GM13976 (cell line): ENCODE measurements at places on chromosomes 16 and 17.

GRCh38 chr17:53273126-53273525, 549.6 kb upstream of the KIF2B start:
- no peak for DNase-seq

DNA sequence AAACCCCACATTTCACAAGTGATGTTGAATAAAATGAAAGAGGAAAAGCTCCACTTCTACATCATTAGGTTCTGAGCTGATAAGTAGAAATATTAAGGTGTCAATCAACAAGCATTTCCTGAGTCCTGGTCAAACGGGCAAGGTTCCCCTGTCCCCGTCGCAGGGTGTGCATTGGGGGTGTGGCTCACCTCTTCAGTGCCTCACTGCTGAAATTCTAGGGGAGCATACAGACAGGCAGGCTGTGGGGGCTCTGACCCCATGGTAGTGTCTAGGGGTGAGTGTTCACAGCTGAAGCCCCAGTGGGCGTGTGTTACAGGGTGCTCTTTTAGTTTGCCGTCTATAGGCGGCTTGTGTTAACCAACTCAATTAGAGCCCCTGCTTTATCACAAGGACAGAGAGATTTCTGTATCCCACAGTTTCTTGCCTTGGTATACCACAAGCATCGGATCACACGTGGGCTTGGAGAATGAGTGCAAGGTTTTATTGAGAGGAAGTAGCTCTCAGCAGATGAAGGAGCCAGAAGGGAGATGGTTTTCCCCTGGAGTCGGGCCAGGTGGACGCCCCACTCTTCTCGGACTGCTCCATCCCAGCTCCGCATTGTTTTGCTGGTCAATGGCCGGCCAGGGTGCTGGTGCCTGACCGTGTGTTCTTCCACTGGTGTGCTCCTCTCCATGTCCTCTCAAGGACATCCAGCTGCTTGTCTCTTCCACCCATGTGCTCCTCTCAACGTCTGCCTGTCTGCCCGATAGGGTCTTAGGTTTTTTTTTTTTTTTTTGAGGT, 238.2 kb upstream of the NLRP1 start:
- DNase-seq, result no peak

GRCh38 chr16:23254338-23254737, 47.8 kb upstream of the SCNN1B start:
- DNase-seq, result no peak

DNA sequence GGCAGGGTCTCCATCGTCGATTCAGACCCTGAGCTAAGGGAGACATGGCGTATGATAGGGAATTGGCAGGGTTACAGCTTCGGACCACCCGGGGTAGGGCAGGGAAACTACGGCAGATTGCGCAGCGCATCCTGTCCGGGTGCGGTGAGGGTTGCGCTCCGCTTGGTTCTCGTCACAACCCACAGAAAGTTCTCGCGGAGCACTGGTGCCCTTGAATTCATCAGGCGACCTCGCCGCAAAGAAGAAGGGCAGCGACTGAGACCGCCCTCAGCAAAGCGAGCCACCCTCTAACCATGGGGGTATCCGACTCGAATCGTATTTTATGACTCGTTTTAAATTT, 1.2 kb downstream of the HS3ST3B1 start:
- peak; percentile 54 for DNase-seq

DNA sequence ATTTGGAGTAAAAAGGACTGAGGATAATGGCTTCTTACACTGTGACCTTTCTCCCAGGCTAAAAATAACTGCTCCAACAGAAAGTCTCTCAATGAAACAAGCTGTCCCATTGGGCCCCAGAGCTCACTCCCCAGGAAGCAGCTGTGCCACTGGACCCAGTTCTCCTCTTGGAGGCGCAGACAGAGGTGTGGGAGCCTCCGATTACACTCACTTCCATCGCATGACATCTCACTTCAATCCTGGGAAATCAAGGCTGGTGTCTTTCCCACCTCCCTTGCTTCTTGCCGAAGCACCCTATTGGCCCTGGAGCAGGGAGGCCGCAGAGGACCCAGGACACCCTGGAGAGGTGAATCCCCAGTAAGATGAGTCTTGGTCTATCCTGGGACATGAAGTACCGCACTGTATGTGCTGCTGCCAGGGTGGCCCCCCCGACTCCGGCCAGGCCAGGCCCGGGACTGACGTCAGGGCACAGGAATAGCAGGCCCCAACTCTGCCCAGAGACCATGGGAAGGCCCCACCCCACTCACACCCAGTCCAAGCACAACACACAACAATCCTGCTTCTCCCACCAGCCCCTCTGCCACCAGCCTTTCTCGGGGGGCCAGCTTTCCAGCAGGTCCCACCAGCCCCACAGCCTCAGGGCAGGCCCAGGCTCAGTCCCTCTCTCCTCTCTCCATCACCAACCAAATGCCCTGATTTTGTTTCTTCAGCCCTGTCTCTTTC, 29.5 kb downstream of the SRL start:
- DNase-seq, result no peak

DNA sequence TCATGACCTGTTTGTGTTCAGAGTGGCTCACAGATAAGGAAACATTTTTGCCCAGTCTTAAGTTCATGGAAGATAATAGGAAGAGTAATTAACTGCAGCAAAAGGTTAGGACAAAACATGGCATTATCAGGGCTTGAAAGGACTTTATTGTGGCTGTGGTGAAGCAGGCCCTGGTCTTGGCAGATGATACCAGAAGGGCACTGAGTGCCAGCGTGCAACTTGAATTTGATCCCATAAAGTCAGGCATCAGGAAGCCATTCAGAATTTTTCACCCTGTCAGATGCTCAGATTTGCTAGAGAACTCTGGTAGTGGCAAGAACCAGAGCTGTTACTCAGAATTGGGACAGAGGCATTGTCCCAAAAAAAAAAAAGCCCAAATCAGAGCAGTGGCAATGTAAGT, 11.2 kb upstream of the COG7 start:
- DNase-seq, result no peak

- DNase-seq, result peak; percentile 59
Observed at GRCh38 chr16:80526418-80527061, 14.3 kb upstream of the DYNLRB2 start.

- no peak for DNase-seq
Observed at GRCh38 chr17:17463821-17464220, 13.0 kb upstream of the MED9 start.

GRCh38 chr17:8665684-8666083, 35.2 kb upstream of the MYH10 start:
- no peak for DNase-seq

GRCh38 chr16:2238150-2238837, 2.0 kb downstream of the DNASE1L2 start:
- DNase-seq, result no peak

DNA sequence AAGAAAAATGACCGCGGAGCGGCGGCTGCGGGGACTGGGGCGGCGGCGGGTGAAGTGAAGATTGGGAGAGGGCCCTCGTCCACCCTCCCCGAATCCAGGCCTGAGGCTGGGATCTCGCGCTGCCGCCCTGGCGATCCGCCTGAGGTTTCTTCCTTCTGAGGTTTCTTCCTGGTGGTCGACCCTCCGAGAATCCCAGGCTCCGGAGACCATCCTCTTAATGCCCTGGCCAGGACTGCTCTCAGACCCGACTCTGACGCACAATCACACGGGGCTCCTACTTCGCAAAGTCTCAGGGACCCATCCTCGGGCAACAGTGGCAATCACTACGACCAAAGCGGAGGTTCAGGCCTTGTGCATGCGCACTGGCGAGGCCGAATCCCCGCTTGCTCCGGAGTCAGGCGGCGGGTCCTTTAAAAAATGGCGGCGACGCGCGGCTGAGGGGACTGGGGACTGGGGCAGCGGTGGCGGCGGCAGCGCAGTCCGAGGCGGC, 18.0 kb upstream of the KCNJ18 start:
- no peak for DNase-seq

DNA sequence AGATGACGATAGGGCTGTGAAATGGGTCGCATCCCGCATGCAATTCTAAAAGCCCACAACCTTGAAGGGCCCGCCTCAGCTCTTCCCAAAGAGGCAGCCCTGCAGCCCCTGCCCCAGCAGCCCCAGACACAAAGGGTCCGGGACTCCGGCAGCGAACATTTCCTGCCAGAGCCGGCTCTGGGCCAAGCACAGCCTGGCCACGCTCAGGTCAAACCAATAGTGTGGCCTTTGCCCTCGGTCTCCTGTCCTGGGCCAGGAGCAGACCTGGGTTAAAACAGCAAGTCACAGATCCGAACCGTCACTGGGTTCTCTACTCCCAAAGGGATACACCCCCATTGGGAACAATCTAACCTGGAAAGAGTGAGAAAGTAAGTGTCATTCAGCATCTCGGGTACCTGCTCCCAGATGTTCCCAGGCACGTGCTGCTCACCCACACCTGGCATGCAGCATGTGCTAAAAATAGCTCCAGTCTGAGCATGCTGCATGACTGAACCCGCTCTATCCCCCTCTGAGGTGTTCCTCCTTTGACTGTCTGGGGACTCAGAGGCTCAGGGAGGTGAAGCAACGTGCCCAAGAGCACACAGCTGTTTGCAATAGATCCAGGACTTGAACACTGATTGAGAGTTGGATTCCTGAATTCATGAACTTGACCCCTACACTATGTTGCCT, 22.2 kb upstream of the ATP2A3 start:
- DNase-seq, result no peak

DNA sequence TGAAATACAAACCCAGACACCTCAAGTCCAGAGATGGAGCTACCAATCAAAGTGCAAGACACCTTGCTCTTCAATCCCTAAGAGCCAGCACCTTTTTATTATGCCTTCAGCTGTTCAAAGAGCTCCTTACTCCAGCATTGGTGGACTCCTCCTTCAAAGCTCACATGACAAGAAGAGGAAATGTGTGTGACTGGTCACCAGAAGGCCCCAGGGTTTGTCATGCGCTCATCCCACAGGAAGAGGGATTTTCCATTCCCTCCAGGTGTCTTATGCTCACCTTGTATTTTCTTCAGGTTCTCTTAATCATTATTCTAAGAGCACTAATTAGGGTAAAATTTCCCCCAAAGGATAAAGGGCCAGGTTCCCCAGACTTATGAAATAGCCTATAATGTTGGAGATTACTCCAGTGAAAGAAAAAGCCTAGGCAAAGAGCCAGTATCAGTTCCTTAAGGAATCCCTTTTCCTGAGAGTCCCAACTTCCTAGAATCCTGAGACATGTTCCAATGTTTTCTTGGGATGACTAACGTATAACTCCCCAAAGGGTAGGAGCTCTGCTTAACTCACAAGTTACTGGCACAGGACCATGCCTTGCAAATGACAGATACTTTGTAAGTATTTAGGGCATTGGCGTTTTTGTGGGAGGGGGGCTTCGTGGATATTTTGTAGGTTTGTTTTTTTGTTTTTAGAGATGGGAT, 56.9 kb upstream of the SOX9 start:
- DNase-seq, result no peak

DNA sequence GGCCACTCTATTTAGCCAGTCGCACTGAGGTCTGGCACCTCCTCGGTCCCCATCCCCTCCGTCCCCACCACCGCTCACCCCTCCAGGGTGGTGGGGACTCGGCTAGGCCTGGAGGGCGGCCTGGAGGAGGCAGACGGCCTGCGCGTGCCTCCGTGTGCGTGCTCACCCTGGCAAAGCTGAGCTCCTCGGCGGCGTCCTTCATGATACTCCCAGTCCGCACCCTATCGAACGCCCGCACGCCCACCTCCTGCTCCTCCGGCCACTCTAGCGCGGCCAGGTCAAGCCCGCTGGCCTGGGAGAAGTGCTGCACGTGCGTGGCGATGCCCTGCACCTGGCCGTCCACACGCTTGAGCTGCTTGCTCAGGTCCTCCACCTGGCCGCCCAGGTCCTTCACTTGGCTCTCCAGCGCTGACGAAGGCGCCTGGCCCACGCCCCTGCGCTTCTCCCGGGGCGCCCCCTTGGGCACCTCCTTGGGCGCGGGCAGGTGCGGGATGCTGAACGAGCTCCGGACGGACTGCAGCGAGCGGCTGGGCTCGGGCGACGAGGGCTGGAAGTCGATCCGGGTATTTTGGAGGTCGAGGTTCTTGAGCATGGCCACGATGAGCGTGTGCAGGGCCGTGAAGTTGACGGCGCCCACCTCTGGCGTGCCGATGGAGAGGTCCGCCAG, 644 bp downstream of the QRICH2 start:
- DNase-seq, result no peak

- no peak for DNase-seq
Observed at GRCh38 chr16:67177743-67178699, 5.7 kb downstream of the MATCAP1 start.

- no peak for DNase-seq
Observed at GRCh38 chr17:58759522-58759921, 3.9 kb downstream of the PPM1E start.

DNA sequence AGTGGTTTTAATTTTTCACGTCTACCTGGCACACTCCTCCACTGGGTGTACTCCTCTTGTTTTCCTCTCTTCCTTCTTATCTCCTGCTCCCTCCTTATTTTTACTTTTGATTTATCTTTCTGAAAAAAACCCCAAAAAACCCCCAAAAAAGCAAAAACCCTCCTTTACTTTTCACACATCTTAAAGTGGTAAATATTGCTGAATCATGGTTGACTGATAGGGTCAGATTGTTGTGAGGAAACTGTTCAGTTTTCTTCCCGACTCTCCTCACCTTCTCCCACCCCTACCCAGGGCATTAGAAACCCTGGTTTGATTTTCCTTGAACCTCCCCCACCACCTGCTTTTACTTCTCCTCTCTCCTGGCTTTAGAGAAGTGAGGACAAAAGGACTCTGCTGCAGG, 25.4 kb downstream of the ARHGAP44 start:
- no peak for DNase-seq

DNA sequence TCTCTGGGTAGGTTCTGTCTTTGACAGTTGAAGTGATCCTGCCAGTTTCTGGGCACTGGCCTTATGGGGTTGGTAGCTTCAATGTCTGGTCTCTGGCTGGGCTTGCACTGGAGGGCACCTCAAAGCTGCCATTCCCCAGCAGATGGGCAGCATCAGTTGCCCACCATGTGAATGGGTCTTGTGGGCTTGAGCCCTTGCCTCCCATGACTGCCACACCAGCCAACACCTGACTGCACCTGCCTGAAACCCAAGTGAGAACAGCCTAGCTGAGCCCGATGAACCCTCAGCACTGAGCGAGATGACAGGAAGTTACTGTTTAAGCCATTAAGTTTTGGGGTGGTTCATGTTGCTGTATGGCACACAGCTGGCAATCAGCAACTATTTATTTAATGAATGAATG, 69.1 kb upstream of the AXIN2 start:
- DNase-seq, result no peak

DNA sequence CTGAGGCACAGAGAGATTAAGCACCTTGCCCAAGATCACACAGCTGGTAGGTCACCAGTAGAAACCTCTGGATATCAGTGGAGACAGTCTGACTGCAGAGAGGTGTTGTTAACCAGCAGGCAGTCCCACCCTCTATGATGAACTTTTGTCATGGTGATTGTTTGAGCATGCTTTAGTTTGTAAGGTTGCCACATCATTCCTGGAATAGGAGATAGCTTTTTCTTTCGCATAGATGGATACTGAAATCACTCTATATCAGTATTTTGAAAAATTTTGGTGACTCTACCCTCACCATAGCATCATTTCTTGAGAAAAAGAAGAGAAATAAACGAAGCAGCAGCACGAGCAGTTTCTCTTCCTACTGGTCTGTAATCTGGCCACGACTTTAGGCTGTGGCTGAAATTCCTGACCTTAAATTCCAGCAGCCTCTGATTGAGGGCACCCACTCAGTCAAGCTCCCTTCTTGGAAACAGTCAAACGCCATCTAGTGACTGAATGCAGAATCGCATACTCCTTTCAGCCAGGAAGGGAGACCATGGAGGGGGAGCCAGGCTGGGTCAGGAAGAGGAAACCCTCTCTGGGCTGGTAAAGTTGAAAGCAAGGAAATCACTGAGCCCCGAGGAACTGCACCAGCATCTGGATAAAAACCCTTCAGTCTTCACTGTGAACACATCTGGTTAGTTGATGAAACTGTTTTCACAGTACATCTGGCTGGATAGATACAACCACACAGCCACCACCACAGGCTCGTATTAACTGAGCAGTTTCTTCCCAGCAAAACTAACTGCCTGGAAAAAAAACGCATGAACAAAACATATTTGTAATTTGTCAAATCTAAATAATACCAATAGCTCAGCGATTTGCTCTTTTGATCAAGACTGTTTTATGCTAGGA, 108.5 kb upstream of the XYLT1 start:
- DNase-seq, result peak; percentile 55
